ENCODE measurements at places on chromosomes 16 and 17. TPM values are rescaled to one million over a fixed set of nuclear protein-coding genes. Genes with fewer than 3 reads are reported as not detected.

C17orf107 gene
- 4.4 TPM for total RNA-seq

OR1F1 gene
- not detected for total RNA-seq

DPEP1 gene
- 24.2 TPM for total RNA-seq

ADCY9 gene
- 23.7 TPM for total RNA-seq

SHISA9 gene
- 2.8 TPM for total RNA-seq

IRX3 gene
- 37.9 TPM for total RNA-seq

GRAPL gene
- 10.7 TPM for total RNA-seq

PRDM7 gene
- not detected for total RNA-seq

PRSS27 gene
- 2.1 TPM for total RNA-seq

PIRT gene
- not detected for total RNA-seq

DNA sequence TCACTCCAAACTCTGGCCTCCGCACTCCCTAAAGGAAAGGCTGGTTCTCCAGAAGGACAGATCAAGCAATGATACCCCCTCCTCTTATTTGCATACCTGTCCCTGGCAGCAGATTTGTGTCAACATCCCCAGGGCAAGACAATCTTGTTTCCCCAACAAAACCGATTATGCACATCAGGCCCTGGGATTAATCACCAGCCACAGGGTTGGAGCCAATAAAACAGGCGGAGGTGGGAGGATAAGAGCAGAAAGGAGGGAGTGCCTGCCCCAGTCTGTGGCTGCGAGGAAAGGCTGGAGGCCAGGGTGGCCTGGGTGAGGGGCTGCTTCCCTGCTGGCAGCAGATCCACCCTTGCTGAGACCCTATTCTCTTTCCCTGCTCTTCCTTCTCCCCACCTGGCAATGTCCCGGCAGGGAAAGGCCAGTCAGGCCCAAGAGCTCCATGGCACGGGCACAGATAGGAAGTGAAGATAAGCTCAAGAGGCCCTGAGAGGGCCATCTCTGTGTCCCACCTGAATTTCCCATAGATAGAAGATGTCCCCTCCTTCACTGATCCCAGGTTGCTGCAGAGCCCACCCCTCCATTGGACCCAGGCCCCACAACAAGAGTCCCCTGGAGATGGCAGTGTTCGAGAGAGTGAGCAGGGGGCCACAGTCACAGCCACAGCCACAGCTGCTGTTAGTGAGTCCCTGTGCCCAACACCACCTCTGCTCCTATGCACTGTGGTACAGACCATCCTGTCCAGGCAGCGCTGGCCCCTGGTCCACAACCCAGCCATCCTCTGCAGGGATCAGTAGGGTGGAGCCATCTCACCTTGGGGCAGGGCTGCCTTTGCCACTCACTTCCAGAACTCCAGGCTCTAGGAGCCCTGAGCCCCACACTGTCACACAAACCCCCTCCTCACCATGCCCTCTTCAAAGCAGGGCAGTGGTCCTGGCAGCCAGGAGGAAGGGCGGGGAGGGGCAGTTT, 137.5 kb downstream of the SDK2 start:
- H3K27ac ChIP-seq = no peak overlapping the region
- no peak overlapping the region for H3K4me3 ChIP-seq
- no peaks in the 10 kb centered on the region for H3K27me3 ChIP-seq

GRCh38 chr16:70728150-70728549, 42.3 kb upstream of the MTSS2 start:
- no peak for DNase-seq
- H3K4me1 ChIP-seq = peaks cover 30% of the 10 kb centered on the region
- peaks cover 9% of the 10 kb centered on the region for H3K36me3 ChIP-seq
- H3K27me3 ChIP-seq = no peaks in the 10 kb centered on the region

GRCh38 chr17:63434951-63435571, 11.0 kb downstream of the CYB561 start:
- H3K27me3 ChIP-seq = no peaks in the 10 kb centered on the region
- H3K4me3 ChIP-seq = no peak overlapping the region
- DNase-seq = peak; percentile 89
- no peaks in the 10 kb centered on the region for H3K36me3 ChIP-seq

GRCh38 chr17:74429604-74430384, 2.1 kb upstream of the GPRC5C start:
- H3K4me3 ChIP-seq = no peak overlapping the region
- peak; percentile 90 for DNase-seq
- no peaks in the 10 kb centered on the region for H3K27me3 ChIP-seq
- no peaks in the 10 kb centered on the region for H3K36me3 ChIP-seq

GRCh38 chr16:30444231-30445148, 1.2 kb downstream of the SEPHS2 start:
- peak overlapping the region; percentile 96 for H3K4me3 ChIP-seq
- H3K27ac ChIP-seq = peak overlapping the region; percentile 83
- peaks cover 4% of the 10 kb centered on the region for H3K36me3 ChIP-seq
- no peaks in the 10 kb centered on the region for H3K27me3 ChIP-seq
- no peak for DNase-seq

- H3K4me1 ChIP-seq = no peaks in the 10 kb centered on the region
- H3K27ac ChIP-seq = no peak overlapping the region
- no peaks in the 10 kb centered on the region for H3K36me3 ChIP-seq
- H3K4me3 ChIP-seq = no peak overlapping the region
Observed at GRCh38 chr16:3471518-3472176, 23.6 kb downstream of the C16orf90 start.

GRCh38 chr16:11361701-11362451, 16.6 kb downstream of the RMI2 start:
- H3K27ac ChIP-seq = no peak overlapping the region
- no peaks in the 10 kb centered on the region for H3K27me3 ChIP-seq
- H3K36me3 ChIP-seq = no peaks in the 10 kb centered on the region
- H3K4me1 ChIP-seq = peaks cover 17% of the 10 kb centered on the region

DNA sequence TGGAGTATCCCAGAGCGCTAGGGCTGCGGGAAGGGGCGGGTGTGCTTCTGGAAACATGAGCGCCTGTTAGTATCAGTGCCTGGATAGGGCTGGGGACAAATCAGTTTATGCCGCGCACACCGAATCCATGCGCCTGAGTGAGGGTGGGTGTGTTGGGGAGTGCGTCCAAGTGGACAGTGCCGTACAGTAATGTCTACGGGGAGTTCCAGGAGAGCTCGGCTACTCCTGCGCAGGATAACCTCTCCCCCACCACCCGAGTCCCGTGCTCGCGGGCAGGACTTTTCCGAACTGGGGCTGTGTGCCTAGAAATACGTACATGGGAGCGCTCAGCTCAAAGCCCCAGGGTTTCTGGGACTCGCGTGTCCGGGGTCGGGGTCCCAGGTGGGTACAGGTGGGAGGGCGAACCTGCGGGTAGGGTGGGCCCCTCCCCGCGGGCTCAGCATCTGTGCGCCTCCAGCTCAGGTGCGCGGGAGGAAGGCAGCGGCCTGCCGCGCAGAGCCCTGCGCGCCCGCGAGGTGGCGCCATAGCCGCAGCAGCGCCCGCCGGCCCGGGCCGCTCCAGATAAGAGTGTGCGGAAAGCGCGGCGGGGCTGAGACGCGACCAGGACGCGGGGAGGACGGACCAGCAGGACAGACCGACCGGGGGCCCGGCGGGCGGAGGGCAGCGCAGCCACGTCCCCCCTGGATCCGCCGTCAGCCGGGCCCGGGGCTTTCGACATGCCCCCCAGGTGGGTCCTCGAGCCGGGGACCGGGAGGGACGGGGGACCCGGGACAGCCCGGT, at the start of gene HIC1:
TSS of gene HIC1 (plus strand) at position 592 of the 780 bp plus-strand sequence. CDS start 1,588 bp downstream, outside the sequence.
- DNase-seq = peak; percentile 81
- H3K4me1 ChIP-seq = no peaks in the 10 kb centered on the region
- peaks cover 8% of the 10 kb centered on the region for H3K27me3 ChIP-seq

DNA sequence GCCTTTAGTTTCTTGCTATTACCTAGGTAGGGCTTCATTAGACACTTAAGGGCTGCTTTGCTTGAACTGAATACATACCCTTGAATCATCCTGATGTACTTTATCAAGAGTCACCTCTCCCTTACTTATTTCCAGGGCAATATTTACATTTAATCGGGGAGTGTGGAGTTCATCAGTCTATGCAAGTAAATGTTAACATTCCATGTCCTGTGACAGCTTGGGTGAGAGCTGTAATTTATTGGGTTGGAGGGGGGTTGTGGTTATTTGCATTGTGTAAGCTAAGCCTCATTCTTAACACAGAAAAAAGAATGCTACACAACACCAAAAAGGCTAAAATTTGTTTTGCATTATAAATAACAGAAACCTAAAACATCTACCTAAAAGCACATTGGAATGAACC, 16.7 kb downstream of the KCNJ16 start:
- H3K27me3 ChIP-seq = no peaks in the 10 kb centered on the region
- H3K4me1 ChIP-seq = peaks cover 8% of the 10 kb centered on the region
- H3K27ac ChIP-seq = no peak overlapping the region
- H3K4me3 ChIP-seq = no peak overlapping the region
- no peaks in the 10 kb centered on the region for H3K36me3 ChIP-seq

DNA sequence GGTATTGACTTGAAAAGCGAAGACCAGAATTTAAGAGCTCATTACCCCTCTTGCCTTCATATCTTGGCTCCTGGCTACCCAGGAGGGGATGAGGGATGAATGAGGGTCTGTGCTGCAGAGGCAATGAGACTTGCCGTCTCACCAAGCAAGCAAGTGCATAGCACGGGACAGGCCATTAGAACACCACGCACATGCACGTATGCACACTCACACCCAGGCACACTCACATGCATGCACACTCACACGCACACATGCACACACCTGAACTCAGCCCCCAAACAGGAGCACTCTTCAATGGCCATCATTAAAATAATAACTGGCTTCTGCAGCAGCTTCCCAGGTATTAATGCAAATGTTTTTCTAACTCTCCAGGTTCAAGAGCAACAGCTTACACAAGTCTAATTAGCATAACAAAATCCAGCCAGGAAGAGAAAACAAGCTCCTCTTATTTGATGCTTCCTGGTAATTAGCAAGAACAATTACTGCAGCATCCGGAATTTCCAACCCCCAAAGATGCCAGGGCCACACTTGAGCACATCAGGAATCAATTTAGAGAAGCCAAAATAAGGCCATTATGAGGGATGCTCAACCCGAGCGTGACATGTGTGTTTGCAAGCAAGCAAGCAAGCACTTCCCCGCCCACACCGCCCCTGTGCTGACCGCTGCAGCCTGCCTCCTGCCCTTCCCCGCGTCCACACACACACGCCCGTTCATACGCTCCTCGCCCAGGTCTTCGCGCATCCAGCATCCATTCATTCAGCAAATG, 171.6 kb upstream of the TNRC6C start:
- no peaks in the 10 kb centered on the region for H3K4me1 ChIP-seq
- no peaks in the 10 kb centered on the region for H3K36me3 ChIP-seq
- DNase-seq = peak; percentile 28
- H3K27me3 ChIP-seq = no peaks in the 10 kb centered on the region

GRCh38 chr16:2954656-2955381, 9.3 kb upstream of the KREMEN2 start:
- no peak for DNase-seq
- H3K4me3 ChIP-seq = no peak overlapping the region
- H3K36me3 ChIP-seq = no peaks in the 10 kb centered on the region
- H3K4me1 ChIP-seq = no peaks in the 10 kb centered on the region
- no peaks in the 10 kb centered on the region for H3K27me3 ChIP-seq

GRCh38 chr16:19169082-19169639, 1.1 kb downstream of the SYT17 start:
- no peaks in the 10 kb centered on the region for H3K27me3 ChIP-seq
- no peaks in the 10 kb centered on the region for H3K4me1 ChIP-seq
- peak; percentile 67 for DNase-seq
- no peaks in the 10 kb centered on the region for H3K36me3 ChIP-seq

GRCh38 chr17:49587366-49588073, 11.8 kb downstream of the NXPH3 start:
- DNase-seq = no peak
- H3K4me3 ChIP-seq = no peak overlapping the region
- H3K27ac ChIP-seq = no peak overlapping the region
- no peaks in the 10 kb centered on the region for H3K36me3 ChIP-seq
- no peaks in the 10 kb centered on the region for H3K27me3 ChIP-seq

GRCh38 chr16:59192551-59193199, 458.6 kb upstream of the GOT2 start:
- no peaks in the 10 kb centered on the region for H3K36me3 ChIP-seq
- DNase-seq = peak; percentile 18
- H3K4me1 ChIP-seq = no peaks in the 10 kb centered on the region

GRCh38 chr16:30786936-30787612, at the start of gene ZNF629:
Gene ZNF629 (minus strand): TSS chr16:30787205. CDS start chr16:30784482, 2,723 bp downstream.
- H3K27ac ChIP-seq = peak within 1 kb of the TSS; percentile 67
- DNase-seq = peak; percentile 91

DNA sequence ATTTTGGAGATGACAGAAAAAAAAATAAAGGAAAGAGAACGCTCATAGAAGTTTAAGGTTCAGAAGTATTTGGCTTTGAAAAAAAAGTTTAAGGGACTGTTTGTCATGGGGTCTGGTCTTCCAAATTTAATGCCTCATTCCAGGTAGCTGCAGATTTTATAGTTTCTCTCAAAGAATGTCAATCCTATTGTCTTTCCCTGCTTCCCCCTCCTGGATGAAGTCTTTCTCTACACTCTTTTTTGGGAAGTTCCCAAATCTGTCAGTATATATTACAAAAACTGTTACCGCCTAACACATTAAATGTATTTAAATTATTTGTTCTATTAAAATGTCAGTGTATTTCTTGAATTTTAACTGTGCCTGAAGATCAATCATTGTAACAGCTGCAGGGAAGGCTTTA, 457.5 kb downstream of the MAF start:
- H3K27me3 ChIP-seq = no peaks in the 10 kb centered on the region
- H3K36me3 ChIP-seq = no peaks in the 10 kb centered on the region
- no peak for DNase-seq
- no peak overlapping the region for H3K4me3 ChIP-seq

GRCh38 chr17:50283246-50283645, 9.0 kb downstream of the TMEM92 start:
- no peak for DNase-seq
- H3K27me3 ChIP-seq = no peaks in the 10 kb centered on the region
- no peaks in the 10 kb centered on the region for H3K4me1 ChIP-seq
